ENCODE measurements at places on chromosomes 4 and X.

GRCh38 chr4:145351162-145351561, 130.5 kb upstream of the SMAD1 start:
- DNase-seq: no peak
- no peak overlapping the region for H3K27ac ChIP-seq
- no peaks in the 10 kb centered on the region for H3K4me1 ChIP-seq
- no peak overlapping the region for H3K4me3 ChIP-seq

- H3K4me3 ChIP-seq: peak overlapping the region; percentile 87
- H3K27me3 ChIP-seq: peaks cover 4% of the 10 kb centered on the region
- no peaks in the 10 kb centered on the region for H3K4me1 ChIP-seq
- H3K27ac ChIP-seq: peak overlapping the region; percentile 79
Measured at GRCh38 chrX:20265726-20266681, 705 bp downstream of the RPS6KA3 start.

GRCh38 chrX:5057786-5058185, 1170.9 kb downstream of the NLGN4X start:
- peak overlapping the region; percentile 25 for H3K27ac ChIP-seq
- H3K4me3 ChIP-seq: no peak overlapping the region
- H3K36me3 ChIP-seq: no peaks in the 10 kb centered on the region
- no peaks in the 10 kb centered on the region for H3K4me1 ChIP-seq
- DNase-seq: no peak

- peaks cover 10% of the 10 kb centered on the region for H3K4me1 ChIP-seq
- no peaks in the 10 kb centered on the region for H3K27me3 ChIP-seq
- no peak for DNase-seq
- no peak overlapping the region for H3K27ac ChIP-seq
- no peaks in the 10 kb centered on the region for H3K36me3 ChIP-seq
Measured at GRCh38 chr4:154367659-154368058, 123.9 kb downstream of the DCHS2 start.

GRCh38 chrX:50838820-50839600, 25.0 kb upstream of the SHROOM4 start:
- H3K4me1 ChIP-seq: no peaks in the 10 kb centered on the region
- DNase-seq: no peak
- no peaks in the 10 kb centered on the region for H3K36me3 ChIP-seq
- no peaks in the 10 kb centered on the region for H3K27me3 ChIP-seq
- no peak overlapping the region for H3K27ac ChIP-seq

DNA sequence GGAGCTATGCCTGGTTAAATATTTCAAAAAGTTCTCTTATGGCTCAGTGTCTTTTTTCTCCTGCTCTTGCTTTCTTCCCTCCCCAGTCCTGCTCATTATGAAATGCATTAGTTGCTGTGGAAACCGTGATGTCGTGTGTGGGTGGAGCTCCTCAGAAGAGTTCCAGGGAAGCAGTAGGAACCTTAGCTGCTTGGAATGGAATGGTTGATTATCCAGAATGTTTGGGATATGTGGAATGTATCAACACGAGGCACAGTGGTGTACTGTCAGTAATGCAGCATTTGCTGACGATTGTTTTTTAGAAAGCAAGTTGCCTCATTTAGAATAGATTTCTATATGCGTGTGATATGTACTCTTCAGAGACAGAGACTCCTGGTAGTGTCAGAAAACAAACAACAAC, 333.2 kb downstream of the ARHGAP10 start:
- H3K36me3 ChIP-seq: peaks cover 34% of the 10 kb centered on the region
- H3K4me1 ChIP-seq: no peaks in the 10 kb centered on the region
- H3K27ac ChIP-seq: no peak overlapping the region
- no peak for DNase-seq

- no peak overlapping the region for H3K27ac ChIP-seq
- H3K4me3 ChIP-seq: no peak overlapping the region
Measured at GRCh38 chr4:1882850-1883271, 11.7 kb downstream of the NSD2 start.

DNA sequence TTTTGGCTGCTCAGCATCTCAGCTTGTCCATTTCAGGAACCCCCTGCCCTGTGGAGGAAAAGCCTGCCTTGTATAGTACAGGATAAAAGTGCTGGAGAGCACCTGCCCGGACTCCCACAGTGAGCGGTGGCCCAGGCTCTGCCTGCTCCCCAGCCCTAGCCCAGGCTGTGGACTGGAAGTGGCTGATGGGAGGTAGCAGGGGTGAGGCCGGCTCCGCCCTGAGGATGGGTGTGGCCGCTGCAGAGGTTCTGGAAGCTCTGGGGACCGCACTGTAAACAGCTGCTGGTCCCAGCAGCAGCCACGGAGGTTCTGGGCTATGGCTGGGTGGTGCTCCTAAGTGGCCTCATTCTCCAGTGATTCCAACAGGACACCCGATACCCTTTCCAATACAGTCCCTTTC, 56.6 kb upstream of the HELT start:
- H3K36me3 ChIP-seq: no peaks in the 10 kb centered on the region
- no peak overlapping the region for H3K4me3 ChIP-seq
- DNase-seq: no peak
- peaks cover 2% of the 10 kb centered on the region for H3K4me1 ChIP-seq

DNA sequence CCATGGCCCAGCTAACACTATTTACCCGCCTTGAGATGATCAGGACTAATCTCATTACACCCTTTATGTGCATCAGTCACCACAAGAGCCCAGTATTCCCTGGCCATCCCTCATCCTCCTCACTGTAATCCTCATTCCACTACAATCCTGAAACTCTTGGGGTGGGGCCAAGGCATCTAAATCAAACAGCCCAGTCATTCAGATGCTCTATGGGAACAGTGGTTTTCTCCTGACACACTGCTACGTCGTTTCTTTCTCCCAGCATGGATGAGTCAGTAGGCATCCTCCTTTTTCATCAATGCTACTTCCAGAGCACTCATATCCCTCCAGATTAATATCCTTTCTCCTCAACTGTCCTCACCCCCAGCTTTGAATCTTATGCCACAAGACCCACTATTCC, 5.6 kb downstream of the SDAD1 start:
- H3K36me3 ChIP-seq: peaks cover 4% of the 10 kb centered on the region
- H3K4me3 ChIP-seq: no peak overlapping the region
- DNase-seq: no peak
- no peak overlapping the region for H3K27ac ChIP-seq
- no peaks in the 10 kb centered on the region for H3K4me1 ChIP-seq
- no peaks in the 10 kb centered on the region for H3K27me3 ChIP-seq

DNA sequence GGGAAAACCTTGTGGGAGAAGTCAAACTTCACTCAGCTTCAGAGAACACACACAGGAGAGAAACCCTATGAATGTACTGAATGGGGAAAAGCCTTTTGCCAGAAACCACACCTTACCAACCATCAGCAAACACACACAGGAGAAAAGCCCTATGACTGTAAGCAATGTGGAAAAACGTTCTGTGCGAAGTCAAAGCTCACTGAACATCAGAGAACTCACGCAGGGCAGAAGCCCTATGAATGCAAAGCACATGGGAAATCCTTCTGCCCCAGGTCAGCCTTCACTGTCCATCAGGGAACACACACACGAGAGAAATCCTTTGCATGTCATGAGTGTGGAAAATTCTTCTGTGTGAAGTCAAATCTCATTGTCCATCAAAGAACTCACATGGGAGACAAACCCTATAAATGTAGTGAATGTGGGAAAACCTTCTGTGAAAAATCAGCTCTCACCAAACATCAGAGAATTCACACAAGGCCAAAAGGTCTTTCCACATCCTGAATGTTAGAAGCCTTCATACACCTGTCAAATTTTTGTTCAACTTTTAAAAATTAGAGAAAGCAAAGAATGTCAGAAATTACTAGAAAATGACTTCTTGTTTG, 199.4 kb downstream of the SMIM20 start:
- no peak overlapping the region for H3K27ac ChIP-seq
- H3K27me3 ChIP-seq: no peaks in the 10 kb centered on the region
- H3K4me1 ChIP-seq: no peaks in the 10 kb centered on the region

- no peaks in the 10 kb centered on the region for H3K4me1 ChIP-seq
- no peak overlapping the region for H3K27ac ChIP-seq
- no peaks in the 10 kb centered on the region for H3K27me3 ChIP-seq
Measured at GRCh38 chr4:4778554-4778953, 80.9 kb upstream of the MSX1 start.

DNA sequence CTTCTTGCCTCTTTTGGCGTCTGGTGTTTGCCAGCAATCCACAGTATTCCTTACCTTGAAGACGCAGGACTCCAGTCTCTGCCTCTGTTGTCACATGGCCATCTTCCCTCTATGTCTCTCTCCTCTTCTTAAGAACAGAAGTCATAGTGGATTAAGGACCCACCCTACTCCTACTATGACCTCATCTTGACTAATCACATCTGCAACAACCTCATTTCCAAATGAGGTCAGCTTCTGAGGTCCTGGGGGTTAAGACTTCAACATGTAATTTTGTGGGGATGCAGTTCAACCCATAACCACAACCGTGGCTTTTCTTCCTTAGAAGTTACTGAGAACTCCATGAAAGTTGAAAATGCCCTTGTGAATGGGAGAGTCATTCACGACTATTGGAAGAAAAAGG, 23.3 kb downstream of the TLR8 start:
- H3K27me3 ChIP-seq: no peaks in the 10 kb centered on the region
- H3K36me3 ChIP-seq: no peaks in the 10 kb centered on the region
- no peak overlapping the region for H3K27ac ChIP-seq
- no peaks in the 10 kb centered on the region for H3K4me1 ChIP-seq
- H3K4me3 ChIP-seq: no peak overlapping the region

DNA sequence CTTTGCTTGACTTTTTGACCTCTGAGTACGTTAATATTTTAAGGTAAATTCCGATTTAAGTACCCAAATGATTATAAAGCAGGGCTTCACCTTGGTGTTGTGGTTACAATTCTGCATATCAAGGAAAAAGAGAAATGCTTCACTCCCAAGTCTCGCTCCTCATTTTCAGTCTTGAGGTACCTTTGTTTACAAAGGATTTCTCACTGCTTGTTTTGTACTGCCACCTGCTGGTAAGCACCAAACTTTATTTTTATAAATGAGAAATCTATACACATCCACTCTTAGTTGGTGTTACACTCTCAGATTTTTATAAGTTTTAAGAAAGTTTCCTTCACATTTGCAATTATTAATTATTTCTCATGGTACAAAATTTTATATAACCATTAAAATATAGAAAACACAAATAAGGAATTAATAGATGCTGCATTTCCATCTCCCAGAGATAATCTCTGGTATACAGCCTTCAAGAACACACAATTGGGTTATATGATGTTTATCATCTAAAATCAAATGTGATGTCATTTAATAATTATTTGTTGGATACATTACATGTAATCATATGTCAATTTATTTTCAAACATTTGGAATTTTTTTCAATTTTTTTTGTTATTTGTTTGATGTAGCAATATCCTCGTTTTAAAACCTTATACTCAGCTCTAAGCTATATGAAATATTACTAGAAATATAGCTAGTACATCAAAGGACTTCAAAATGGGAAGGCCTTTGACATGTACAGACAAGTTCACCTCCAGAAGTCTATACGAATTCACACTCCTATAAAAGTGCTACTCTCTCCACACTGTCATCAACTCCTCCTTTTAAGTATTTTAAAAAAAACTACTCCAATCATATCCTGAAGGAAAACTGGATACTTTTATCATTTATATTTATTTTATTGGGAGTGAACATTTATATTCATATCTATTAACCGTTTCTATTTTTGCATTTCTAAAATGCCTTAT, 179.9 kb downstream of the KCNIP4 start:
- H3K36me3 ChIP-seq: no peaks in the 10 kb centered on the region
- no peak for DNase-seq
- no peak overlapping the region for H3K27ac ChIP-seq
